ENCODE measurements at places on chromosomes 3 and 15.

- DNase-seq = no peak
Observed at GRCh38 chr15:62994975-62995681, 47.4 kb upstream of the TPM1 start.

GRCh38 chr3:15563190-15563589, 38.2 kb downstream of the HACL1 start:
- DNase-seq = no peak

DNA sequence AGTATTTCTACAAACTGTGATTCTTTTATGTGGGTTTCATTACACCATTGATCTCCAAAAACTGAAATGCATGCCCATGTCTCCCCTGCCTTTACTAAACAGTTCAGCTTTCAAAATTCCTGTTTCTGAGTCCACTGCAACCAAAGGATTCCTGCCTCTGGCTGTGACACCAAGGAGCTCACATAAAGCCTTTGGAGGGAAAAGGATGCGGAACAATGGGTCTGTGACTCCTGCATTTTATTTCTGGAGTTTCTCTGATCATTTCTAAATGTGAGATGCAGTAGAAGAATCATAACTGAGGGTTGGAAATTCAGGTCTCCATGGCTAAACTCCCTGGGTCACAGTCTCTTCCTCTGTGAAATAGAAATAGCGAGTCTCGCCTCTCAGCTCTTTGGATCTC, 149.5 kb downstream of the MEX3B start:
- no peak for DNase-seq

DNA sequence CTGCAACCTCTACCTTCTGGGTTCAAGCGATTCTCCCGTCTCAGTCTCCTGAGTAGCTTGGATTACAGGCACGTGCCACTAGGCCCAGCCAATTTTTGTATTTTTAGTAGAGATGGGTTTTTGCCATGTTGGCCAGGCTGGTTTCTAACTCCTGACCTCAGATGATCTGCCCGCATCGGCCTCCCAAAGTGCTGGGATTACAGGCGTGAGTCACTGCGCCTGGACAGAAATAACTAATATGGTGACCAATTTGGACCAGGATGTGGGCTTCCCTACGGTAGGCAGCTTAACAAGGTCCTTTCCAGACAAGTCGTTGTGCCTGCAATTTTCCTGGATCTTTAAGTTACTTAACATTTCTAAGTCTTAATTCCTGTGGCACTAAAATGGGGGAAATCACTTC, 14.8 kb downstream of the WDR53 start:
- no peak for DNase-seq

DNA sequence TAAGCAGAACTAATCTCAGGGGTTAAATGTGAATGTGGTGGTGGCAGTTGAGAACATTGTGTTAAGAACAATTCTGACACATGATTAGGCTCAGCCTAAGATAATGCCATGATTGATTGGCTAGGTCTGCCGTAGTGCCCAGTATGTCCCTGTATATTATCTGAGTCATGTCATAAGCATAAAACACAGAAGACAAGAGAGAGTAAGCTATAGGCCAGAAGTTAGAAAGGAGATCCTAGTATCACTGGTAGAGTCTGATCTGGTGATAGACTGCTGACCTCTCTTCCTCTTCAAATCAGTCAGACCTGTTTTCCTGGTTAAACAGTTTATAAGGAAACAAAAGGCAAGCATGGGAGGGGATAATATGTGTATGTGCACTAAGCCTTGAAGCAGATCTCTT, 30.1 kb upstream of the ATP8B4 start:
- DNase-seq = no peak

- no peak for DNase-seq
Observed at GRCh38 chr3:111238885-111239284, 167.3 kb downstream of the NECTIN3 start.
